CD4-positive, alpha-beta T cell (primary cell): ENCODE measurements at places on chromosomes 7 and 10. TPM values are rescaled to one million over a fixed set of nuclear protein-coding genes. Genes with fewer than 3 reads are reported as not detected.

GRCh38 chr7:140085447-140085846 lies 22.7 kb upstream of the PARP12 start:
- DNase-seq = no peak

DNA sequence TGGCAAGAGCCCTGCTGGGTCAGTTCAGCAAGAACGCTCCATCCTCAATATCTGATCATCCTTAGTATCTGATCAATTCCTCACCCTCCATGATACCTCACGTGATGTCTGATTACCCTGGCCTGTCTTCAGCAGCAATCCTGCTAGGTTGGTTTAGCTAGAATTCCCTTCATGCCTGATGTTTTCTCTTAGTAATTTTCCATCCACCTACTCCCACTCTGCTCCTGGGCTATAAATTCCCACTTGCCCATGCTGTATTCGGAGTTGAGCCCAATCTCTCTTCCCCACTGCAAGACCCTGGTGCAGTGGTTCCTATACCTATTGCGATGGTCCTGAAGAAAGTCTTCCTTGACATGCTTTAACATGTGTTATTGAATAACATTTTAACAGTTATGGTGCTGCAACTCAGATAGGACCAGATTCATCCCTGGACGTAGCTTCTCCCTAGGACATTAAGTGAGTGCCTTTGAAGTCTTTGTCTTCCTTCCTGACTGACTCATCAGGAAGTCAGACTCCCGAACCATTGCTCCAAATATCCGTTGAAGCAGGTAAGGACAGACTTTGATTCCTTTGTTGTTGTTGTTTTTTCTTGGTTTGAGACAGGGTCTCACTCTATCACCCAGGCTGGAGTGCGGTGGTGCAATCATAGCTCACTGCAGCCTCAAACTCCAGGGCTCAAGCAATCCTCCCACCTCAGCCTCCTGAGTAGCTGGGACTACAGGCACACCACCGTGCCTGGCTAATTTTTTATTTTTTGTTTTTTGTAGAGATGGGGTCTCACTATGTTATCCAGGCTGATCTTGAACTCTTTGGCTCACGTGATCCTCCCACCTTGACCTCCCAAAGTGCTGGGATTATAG lies 29.4 kb upstream of the CLDN3 start:
- DNase-seq = no peak

Gene CXCL12
- not detected for total RNA-seq

GRCh38 chr10:124138195-124138882 lies 44.9 kb upstream of the CHST15 start:
- no peak for DNase-seq

DNA sequence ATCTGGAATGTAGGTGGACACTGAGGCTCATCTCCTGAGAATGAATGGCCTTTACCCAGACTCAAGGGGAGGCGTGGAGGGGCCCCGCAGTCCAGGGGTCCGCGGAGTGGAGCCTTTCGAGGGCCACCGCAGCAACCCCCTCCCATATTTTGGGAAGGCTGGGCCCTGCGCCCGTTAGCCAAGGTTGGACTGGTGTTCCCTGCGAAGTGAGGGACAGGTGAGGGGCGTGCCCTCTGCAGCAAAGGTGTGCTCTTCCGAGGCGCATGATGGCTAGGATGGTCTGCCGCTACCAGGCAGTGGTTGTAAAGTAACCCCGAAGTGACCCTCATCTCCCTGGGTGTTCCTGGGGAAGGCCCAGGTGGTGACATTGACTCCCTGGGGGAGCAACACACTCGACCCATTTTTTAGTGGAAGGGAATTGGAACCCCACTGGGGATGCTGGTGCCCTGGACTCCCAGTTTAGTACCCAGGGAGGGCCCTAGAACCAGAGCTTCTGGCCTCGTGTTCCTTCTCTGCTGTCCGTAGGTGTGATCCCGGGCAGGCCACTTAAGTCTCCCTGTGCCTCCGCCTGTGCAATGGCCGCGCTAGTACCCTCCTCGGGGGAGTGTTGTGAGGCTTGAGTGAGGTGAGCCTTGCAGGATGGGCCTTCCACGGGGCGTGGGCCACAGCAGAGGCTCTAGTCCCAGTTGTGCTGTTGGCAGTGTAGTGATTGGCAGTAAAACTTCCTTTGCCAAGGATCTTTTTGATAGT lies 779 bp downstream of the FAM241B start:
- no peak for DNase-seq

- DNase-seq = no peak
Observed at GRCh38 chr7:52843436-52843835, 192.0 kb upstream of the POM121L12 start.

- no peak for DNase-seq
Observed at GRCh38 chr10:103768345-103768744, 87.0 kb downstream of the SH3PXD2A start.

DNA sequence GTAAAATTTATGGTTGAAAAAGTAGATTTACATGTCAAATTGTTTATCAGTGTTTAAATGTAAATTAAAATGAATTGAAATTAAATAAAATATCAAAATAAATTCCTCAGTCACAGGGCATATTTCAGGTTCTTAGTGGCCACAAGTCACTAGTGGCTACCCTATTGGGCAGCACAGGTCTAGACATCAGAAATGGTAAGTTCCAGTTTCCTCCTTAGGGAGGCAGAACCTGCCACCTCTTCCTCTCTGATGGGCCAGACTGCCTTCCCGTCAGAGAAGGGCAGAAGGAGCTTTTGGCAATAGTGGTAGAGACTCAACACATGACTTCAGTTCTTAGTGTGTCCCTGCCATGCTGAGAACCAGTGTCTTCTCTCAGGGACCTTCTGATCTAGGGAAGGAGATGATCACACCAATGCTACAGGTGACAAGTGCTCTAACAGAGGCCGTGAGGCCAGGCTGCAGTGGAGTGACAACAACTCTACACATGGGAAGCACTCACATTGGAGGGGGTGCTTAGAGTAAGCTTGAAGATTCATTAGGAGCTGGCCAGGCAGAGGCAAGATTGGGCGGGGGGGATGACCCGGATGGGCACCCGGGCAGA lies 14.4 kb upstream of the PCBD1 start:
- no peak for DNase-seq

- peak; percentile 82 for DNase-seq
Observed at GRCh38 chr10:123132576-123133477, 2.9 kb upstream of the HMX3 start.

Gene ZNF425
- 0.39 TPM for total RNA-seq

DNA sequence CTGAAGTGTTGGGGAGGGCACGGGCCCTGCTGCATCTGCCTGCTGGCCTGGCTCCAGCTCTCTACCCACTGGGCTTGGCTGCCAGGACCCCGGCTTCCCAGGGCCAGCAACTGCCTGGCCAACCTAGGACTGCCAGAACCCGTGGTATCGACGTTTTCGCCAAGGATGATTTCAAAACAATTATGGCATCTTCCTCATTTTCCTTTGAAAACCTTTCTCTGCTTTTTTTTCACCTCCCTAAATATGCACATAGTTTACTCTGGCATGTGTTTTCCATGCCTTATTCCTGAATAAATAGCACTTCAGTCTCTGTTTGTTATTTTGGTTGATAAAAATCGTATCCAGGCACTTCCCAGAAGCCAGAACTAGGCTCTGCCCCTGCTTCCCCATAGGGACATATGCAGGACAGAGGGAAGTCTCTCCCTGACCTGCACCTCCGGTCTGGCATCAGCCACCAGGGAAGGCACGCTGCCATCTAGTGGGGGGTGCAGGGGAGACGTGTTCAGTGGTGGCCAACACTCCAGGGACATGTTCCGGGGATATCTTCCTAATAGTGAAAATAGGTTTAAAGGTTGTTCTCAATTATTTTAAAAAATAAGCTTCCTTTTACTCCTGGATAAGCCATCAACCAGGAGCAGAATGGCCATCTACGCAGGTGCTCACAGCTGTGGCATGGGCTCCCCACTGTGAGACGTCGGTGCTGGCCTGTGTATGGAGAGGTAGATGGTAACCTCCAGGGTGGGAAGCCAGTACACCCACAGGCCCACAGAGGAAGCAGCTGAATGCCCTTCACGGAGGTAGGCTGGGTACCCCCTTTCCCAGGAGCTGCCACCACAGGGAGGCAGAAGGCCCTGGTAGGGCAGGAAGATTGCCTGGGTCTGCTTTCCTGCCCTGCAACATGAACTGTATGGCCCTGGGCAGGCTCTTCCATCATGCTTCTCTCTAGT lies 30.7 kb upstream of the ANTXRL start:
- peak; percentile 32 for DNase-seq

Gene IFIT1B
- 0.14 TPM for total RNA-seq

Gene PRLHR
- total RNA-seq = not detected

DNA sequence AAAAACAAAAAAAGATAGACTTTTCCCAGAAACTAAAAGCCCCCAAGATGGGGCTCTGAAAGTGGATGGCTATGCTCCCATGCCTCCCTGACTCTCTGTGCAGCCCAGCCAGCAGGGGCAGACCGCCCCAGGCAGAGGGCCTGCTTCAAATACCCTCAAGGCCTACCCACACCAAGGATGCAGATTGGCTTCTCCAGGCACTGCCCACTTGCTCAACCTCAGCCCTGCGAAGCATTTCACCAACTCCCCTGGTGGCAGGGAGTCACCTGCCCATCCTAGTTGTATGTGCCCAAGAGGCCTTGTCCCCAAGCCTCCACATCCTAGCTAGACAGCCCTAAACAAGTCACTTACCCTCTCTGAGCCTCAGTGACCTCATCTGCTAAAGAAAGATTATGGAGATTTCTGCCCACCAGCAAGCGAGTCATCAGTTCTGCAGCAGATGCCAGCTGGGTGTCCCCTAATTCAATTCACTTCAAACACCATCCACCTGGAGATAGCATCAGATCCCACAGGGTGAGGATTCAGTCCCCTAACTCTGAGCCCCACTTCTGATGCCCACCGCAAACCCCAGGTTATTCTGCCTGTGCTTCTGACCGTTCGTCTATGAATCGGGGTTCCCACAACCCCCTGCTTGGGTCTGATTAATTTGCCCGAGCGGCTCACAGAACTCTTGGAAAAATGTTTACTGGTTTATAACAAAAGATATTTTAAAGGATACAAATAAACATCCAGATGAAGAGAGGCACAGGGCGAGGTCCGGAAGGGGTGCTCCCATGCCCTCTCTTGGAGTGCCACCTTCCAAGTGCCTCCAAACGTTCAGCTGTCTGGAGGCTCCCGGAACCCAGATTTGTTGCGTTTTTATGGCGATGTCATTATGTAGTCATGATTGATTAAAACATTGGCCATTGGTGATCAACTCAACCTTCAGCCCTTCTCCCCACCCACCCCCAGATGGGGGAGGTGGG lies 18.6 kb upstream of the ZMIZ1 start:
- DNase-seq = peak; percentile 15

- no peak for DNase-seq
Observed at GRCh38 chr10:96271016-96271815, at the start of gene BLNK. TSS of gene BLNK (minus strand) at chr10:96271569. CDS start at chr10:96271398, 171 bp downstream.

DNA sequence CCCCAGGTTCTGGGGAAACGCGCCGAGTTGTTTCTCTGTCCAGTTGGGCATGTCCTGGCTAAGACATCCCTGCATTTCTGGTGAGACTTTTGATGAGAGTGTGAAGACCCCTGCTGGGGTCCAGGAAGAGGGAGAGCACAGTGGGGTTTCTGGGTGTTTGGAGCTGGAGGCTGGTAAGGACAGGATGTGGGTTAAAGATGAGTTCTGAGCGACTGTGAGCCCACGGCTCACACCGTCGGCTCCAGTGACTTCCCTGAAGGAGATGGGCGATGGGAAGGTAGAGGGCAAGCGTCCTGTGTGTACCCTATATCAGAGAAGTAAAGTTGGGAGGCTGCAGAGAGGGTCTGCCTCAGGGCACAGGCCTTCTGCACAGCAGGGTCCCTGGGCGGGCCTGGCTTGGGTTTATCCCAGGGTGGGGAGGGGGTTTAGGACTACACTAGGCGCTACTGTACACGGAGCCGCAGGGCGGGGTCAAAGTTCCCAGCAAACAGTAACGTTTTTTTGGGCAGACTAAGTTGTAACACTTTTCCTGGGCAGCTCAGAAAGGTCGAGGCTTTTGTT lies 3.6 kb downstream of the EMX2 start:
- no peak for DNase-seq

- DNase-seq = no peak
Observed at GRCh38 chr7:109532262-109532992, 962.8 kb downstream of the DNAJB9 start.

DNA sequence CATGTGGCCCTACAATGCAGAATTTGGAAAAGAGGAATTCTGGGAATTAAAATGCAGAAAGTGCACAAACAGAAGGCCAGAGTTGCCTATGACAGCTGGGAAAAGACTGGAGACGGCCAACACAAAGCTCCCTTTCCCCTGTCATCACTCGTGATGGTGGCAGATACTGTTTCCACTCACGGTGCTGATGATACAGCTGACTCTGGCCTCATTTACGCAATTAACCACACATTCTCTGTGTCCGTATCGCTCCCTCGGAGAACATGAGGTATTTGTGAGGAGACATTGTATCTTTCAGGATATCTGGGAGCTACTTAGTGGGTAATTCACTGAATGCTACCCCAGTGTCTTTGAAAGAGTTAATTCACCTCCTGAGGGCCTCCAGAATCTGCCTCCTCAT lies 172.8 kb downstream of the TAX1BP1 start:
- DNase-seq = no peak
